AG10803 (cell line): ENCODE measurements at places on chromosomes 1 and 21.
A peak's percentile ranks its signal among the peaks of the same experiment; 100 is the strongest.

DNA sequence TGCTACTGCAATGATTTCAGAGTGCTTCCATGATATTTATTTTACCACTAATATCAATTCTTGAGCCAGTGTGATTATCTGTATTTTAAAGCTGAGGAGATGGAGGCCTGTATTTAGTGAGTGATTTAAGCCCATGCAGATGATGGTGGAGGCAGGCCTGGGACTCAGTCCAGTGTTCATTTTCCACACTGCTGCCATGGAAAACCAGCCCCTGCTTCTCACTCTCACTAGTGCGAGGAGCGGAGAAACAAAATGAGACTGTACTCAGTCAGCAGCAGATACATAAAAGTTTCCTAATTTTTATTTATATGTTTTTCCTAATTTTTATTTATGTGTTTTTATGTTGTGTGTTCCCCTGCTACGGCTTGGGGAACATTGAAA lies 32.8 kb downstream of the LRRC8B start:
- DNase-seq = no peak

DNA sequence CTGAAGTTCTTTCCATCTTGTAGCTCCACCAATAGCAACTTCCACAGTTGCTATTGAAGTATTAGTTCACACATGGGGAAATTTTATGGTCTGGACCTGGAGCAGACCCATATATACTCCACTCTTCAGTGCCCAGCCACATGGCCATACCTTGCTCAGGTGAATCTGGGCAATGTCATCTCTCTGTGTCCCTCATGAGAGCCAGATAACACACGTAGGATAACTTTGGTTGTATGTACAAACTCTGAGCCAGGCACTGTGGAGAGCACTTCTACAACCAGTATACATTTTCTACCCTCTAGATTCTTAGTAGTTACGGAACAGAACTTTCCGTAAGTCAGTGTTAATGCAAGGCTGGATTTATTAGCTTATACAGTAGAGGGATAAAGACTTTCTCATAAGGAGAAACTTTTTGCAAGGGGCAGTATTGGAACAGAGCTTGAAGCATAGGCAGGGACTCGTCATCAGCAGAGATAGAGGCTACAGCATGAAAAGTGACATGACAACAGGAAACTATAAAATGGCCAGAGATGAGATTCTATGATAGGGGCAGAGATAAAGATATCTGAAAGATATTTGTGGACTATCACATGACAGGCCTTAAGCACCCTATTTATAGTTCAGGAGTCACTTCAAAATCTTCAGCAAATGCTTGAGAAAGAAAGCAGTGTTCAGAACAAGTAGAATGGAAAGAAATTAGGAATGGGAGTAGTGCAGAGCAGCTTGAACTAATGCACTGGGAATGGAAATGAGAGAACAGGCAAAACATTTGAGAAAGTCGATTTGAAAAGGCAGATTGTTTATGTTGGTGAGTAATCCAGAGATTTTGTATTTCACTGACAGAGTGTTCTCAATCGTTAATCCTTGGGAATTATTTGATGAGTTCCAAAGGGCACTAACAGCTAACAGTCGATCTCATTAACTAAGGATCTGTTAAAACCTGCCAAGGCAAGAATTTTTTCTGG lies 481.8 kb downstream of the USP25 start:
- DNase-seq = no peak

- no peak for DNase-seq
These were observed 330.5 kb upstream of the ADGRL2 start for GRCh38 chr1:81470275-81470674.

- no peak for DNase-seq
These were observed 53.2 kb downstream of the AHCTF1 start for GRCh38 chr1:246878551-246878950.

- DNase-seq = no peak
These were observed 6.9 kb downstream of the FBXO2 start for GRCh38 chr1:11647333-11647732.

DNA sequence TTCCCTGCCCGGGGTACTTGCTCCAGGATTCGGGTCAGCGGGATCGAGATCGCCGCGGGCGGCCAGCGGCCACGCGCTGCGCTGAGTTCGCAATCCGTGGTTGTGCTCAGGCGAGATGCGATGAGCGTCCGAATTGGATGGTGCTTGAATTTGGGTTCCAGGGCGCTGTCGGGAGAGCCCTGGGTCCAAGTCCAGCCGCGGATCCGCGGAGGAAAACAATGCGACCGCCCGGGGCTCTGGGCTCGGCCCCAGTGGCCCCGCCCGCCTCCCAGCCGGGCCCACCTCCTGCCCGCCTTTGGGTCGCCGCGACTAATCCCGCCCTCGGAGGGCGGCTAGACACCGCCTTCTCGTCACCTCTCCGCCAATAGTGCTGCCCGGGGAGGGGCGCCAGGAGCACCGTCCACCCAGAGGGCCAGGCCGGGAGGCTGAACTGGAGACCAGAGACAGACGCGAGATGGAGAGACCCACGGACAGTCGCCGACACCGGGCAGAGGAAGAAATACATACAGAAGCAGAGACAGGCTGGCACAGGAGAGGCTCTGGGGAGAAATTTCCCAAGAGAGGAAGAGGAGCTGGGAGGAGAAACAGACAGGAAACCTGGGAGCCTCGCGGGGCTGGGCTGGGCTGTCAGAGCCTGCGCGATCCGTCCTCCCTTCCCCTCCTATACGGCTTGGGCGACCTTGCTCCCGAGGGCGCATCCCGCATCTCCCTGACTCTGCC lies at the start of gene SEMA6C:
Gene SEMA6C, minus strand, starts transcription at position 220 of the 720 bp plus-strand sequence. CDS start 4,010 bp downstream, outside the sequence.
- peak; percentile 86 for DNase-seq

DNA sequence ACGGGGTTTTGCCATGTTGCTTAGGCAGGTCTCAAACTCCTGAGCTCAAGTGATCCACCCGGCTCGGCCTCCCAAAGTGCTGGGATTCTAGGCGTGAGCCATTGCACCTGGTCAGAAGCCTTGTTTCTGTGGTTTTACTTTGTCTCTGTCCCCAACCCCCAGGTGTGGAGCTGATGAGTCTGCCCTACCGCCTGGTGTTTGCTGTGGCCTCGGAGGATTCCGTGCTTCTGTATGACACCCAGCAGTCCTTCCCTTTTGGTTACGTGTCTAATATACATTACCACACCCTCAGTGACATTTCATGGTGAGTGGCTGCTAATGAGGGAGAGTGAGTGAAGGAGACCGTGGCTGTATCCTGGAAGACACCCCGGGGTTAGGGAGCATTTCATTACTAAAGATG lies 26.1 kb downstream of the CHAF1B start:
- DNase-seq = no peak

DNA sequence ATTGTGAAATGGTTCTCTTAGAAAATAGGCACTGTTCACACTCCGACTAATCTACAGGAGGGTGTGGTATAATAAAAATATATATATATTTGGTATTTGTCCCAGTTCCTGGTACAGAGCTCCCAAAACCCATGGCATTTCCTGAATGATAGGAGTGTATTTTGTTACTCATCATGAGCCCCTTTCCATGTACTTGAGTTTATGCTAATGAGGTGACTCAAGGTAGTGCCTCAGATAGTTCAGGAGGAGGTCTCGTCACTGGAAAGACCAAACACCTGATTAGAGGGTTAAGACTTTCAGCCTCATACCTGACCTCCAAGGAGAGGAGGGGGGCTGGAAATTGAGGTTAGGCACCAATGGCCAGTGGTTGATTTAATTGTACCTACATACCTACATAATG lies 57.9 kb downstream of the TTC3 start:
- no peak for DNase-seq

GRCh38 chr1:234238060-234238459 lies 135.2 kb upstream of the COA6 start:
- no peak for DNase-seq

DNA sequence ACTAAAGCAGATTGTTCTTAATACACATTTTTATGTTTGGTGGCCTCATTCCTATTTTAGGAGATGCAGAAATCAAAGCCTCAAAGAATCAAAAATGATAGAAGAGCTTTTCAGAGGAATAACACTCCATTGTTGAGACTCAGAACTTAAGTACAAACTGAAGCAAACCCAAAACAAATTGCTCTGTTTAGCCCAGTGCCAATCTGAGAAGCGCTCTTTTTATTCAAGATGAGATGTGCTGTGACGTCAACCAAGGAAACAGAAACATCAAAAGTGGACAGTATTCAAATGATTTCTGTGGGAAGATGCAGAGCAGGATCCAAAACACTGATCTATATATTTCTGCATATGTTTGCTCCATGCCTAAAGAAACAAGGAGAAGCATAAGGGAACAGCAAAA lies 18.0 kb downstream of the COLGALT2 start:
- no peak for DNase-seq

DNA sequence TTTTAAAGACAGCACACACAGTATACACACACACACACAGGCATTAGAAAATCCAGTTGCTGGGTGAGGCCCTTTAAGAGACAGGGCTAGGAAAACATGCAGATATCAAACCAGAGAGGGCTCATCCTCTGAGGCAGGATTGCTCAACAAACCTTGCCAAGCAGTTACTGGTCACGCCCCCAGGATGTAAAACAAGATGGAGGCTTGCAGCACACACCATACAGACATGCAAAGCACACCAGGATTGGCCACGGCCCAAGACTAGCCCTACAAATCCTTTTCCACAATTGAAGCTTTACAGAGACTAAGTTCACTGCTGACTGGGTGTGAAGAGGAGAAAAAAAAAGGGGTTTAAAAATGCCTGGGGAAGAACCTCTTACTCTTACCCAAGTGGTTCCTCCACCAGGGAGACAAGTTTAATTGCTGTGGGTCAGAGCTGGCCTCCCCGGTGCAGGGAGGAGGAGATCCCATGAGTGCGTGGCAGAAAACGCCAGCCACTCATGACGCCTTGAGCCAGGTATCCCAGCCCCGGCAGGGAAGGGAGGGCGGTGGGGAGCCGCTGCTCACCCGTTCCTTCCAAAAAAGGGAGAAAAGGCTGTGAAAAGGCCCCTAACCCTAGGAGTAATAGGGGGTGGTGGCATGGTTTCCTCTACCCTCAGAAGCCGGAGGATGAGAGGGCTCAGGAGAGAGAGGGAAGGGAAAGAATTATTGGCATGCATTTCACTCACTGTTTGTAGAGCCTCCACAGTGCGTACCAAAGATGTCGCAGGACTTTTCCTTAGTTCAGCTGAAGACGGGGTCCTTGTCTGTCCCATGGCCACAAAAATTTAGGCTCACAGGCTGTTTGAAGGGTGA lies 594.6 kb upstream of the ZP4 start:
- DNase-seq = peak; percentile 48

- peak; percentile 79 for DNase-seq
These were observed 3.6 kb downstream of the KCNE2 start for GRCh38 chr21:34367320-34367935.

DNA sequence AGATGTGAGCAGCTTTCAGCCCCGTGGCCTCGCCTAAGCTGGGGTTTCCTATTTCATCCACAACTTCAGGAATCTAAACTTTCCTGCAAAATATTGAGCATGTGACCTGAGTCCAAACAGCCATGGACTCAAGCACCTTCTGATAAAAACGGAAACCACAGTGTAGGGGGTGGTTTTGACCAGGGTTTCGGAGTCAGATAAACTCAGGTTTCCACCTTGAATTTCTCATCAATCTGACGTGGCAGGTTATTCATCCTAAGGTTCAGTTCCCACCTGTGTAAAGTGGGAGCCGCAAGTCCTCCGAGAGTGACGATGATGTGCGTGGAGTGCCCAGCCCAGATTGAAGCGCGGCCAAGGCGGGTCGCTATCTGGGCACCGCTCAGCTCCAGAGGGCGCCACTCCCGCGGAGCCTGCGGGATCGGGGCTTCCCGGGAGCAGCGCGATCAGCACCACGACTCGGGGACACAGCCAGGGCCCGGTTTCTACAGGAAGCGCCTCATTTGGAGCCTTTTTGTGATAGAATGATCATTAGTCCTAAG lies 871 bp upstream of the ETS2 start:
- DNase-seq = peak; percentile 54

- no peak for DNase-seq
These were observed 604 bp upstream of the FMN2 start for GRCh38 chr1:240090957-240091600.

DNA sequence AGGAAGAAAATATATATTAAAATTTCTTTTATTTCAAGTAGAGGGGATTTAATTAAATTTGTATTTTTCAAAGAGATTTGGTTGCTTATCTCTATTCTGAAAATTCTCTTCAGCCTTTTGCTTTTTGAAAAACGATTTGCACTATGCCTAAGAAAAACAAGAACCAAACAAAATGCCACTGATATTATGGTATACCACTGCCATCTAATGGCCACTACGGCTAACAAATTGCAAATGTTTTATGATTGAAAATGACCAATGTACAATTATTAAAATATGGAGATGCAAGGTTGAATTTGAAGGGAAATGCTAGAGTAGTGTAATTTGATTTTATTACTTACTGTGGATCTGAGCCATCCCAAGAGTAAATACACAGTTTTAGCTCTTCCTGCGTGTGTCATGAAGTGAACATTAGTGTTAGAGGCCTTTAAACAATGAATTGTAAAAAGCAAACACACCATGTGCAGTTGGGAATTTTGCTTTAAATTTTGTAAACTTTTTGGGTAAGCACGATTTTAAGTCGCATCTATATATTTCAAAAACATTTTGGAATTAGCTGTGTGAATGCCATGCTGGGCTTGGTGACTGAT lies 137.4 kb upstream of the USP25 start:
- DNase-seq = peak; percentile 47

- DNase-seq = no peak
These were observed 64.0 kb downstream of the RAP1GAP start for GRCh38 chr1:21605012-21605715.

DNA sequence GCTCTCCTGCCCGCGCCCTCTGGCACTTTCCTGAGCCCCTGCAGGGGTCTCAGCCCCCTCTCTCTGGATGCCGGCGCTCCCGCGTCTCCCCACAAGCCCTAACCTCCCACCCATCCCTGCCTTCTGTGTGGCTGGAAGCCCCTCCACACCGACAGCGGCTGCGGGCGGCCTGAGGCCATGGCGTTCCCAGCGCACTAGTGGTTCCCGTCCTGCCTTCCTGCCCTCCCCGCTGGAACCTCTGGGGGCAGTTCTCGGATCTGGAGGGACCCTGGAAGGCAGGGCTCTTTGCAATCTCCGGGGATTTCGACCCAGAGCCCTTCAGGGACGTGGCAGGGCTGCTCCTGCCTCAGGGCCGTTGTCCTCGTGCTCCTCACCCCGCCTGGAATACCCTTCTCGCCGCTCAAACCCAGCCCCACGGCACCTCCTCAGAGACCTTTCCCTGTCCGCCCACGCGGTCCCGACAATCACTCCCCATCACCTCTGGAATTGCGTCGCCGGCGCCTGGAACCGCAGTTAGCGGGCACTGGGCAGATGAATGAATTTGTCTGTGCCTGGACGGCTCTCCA lies 493 bp upstream of the ESPN start:
- DNase-seq = no peak

GRCh38 chr1:72568113-72568512 lies 285.8 kb upstream of the NEGR1 start:
- DNase-seq = no peak

GRCh38 chr1:227944931-227945890 lies 2.5 kb downstream of the WNT9A start:
- DNase-seq = no peak
